ENCODE measurements at places on chromosomes 1 and 21.

GRCh38 chr1:81512252-81513003 lies 288.3 kb upstream of the ADGRL2 start:
- no peak for DNase-seq

GRCh38 chr21:37829447-37829846 lies 86.8 kb downstream of the KCNJ6 start:
- DNase-seq = no peak

DNA sequence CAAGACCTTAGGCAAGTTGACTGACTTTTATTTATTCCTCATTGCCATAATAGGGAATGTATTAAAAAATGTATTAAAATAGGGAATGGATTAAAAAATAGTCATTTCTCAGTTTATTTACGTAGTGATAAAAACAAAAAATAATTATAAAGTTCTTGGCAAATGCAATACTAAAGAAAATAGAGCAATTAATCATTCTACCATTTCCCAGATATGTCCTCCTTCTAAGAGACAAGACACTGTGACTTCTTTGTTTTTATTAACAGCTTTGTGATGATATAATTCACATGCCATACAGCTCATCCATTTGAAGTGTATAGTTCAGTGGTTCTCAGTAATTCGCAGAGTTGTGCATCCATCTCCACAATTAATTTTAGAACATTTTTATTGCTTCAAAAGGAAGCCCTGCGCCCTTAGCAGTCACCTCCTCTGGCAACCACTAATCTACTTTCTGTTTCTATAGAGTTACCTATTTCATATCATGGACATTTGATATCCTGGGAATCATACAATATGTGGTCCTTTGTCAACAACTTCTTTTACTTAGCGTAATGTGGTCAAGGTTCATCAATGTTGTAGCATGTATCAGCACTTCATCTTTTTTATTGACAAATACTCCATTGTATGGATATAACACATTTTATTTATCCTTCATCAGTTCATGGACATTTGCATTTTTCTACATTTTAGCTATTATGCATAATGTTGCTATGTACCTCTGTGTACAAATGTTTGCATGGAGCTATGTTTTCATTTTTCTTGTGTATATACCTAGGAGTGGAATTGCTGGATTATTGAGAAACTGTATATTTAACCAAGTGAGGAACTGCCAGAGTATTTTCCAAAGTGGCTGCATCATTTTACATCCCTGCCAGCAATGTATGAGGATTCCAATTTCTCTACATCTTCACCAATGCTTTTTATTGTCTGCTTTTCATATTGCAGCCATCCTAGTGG lies 5.6 kb downstream of the TBX19 start:
- no peak for DNase-seq

- no peak for DNase-seq
Measured at GRCh38 chr1:10759413-10760200, 36.8 kb downstream of the CASZ1 start.

GRCh38 chr1:171805395-171806115 lies 24.1 kb downstream of the METTL13 start:
- no peak for DNase-seq

GRCh38 chr1:199733125-199733524 lies 294.4 kb upstream of the NR5A2 start:
- no peak for DNase-seq
